DMS53 (cell line): ENCODE measurements at places on chromosomes 3 and 15.

GRCh38 chr3:55439657-55440056, 47.4 kb downstream of the WNT5A start:
- DNase-seq = no peak

DNA sequence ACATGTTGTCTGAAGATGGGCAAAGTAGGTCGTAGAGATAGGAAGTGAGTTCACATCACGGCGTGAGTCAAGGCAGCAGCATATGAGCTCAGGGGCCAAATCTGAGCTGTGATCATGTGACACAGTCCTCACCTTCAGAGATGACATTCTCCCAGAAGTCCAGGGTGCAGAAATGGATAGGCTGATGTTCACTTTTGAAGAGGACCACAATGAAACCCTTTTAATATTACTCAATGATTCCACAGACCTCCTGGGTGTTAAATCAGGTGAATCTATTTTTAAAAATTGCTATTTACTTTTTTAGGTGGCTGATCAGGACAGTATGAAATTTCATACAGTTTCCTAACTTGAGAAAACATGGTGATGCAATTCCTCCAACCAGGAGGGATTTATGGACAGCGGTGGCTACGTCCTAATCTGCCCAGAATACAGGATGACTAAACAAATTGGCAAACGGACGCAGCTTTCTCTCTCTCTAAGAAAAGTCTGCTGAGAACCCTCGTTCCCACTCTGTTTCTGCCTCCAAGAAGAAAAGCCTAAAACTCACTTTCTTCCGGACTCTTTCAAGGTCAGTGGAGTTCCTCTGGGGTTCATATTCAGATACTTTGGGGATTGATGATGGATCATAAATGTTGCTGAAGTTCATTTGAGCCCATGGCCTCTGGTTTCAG, 34.4 kb downstream of the B3GNT5 start:
- peak; percentile 22 for DNase-seq

GRCh38 chr15:42511007-42511391, 15.6 kb downstream of the SNAP23 start:
- DNase-seq = no peak

DNA sequence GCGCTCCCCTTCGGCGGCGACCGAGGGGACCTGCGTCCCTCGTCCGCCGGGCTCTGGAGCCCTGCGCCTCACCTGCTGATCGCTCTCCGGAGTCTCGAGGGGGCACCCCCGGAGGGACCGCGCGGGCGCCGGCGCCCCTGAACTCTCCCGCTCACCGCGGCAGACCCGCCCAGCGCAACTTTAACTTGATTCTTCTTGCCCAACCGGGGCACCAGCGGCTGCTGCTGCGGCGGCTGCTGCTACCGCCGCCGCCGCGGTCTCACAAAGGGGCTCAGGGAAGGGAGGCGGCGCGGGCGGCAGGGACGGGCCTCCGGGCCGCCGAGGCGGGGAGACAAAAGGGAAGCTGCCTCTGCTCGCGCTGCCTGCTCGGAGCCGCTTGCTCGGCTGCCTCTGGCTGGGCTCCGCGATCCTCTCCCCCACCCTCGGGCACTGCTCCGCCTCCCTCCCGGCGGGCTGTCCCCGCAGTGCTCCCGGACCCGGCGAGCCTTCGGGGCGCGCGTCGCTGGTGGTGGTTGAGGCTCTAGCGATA, at the start of gene PPM1L:
TSS of gene PPM1L (plus strand) at position 456 of the 529 bp plus-strand sequence.
- DNase-seq = peak; percentile 80

DNA sequence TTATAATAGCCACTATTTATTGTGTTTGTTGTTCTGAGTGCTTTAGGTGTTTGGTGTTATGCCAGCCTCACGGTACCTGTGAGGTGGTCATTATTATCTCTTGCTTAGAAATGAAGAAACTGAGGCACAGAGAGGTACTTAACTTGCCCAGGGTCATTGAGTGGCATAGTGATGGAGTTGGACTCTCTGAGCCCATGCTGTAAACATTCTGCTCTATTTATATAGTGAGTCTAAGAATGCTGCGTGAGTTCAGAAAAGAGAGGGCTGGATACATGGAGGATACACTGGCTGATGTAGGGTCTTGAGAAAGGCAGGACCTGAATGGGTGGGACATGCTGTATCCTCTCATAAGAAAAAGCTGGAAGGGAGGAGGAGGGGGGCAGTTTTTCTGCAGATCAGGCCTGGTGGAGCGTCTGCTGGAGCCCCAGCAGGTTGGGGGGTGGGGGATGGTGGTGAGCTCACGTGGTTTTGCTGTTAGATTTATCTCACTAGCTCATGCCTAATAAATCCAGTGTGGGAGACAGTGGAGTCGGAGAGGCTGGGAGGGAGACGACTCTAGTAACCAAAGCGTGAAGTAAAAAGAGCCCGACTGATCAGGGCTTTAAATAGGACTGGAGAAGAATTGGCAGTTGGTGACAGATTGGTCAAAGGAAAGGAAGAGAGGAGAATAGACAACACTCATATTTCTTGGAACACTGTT, 16.0 kb downstream of the MED12L start:
- DNase-seq = no peak

- DNase-seq = no peak
Observed at GRCh38 chr15:67249830-67250229, 4.6 kb downstream of the AAGAB start.

DNA sequence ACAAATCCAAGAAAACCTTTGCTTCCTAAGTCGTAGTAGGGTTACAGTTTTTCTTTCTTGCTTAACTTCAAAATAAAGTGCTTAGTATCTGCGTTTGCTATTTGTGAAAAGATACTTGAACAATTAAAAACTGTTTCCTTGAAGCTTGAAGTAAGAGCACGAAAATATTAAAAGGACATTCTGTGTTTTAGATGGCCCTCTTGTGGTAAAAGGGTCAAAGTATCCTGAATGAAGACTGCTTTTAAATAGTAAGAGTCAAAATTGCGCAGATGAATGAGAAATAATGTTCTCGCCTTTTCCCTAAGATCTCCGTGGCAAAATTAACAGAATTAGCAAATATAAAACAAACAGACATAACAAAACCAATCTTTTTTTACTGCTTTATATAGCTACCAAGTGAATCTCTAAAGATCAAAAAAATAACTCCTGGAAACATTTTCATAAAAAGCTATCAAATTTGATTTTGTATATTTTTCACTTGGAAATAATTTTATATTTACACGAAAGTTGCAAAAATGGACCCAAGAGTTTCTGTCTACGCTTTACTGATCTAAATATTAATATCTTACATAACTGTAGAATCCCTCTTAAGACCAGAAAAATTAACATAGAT, 175.4 kb downstream of the MBNL1 start:
- peak; percentile 65 for DNase-seq

DNA sequence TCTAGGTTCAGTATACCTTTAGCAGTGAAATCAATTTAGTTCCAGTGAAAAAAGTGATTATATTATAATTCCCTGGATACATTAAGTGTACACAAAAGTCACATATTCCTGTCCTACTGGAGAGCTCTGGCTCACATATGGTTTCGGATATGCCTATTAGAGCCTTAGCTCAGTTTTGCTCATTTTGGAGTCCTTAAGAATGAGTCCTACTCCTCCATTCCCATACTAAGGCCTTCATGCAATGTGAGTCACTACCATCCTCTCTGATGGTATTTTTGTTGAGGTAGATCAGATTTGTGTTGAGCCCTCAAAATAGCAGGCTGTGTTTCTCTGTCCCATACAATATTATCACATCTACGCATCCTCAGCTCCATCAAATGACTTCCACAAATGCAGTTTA, 294.2 kb upstream of the COL8A1 start:
- no peak for DNase-seq

DNA sequence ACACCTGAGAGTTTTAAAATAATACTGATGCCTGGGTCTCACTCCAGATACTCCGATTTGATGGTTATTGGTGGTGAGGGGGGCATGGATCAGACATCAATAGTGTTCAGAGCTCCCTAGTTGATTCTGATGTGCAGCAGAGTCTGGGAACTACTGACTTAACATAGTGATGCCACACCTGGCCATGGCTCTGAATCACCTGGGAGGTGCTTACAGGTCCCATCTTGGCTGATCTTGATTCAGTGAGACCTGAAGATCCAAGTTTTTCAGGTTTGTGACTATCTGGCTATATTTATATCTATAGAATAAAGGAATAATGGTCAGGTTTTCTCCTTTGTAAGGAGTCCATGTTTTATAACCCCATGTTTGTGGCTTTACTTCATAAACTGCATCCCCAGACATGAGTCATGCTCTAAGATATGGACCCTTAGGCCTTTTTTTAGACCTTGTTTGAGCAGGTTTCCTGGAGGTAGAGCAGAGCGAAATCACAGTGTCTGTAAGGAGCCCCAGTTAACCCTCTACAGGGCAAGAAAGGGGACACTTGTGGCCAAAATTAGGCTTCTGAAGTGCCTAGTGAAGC, 101.4 kb downstream of the LARS2 start:
- no peak for DNase-seq

DNA sequence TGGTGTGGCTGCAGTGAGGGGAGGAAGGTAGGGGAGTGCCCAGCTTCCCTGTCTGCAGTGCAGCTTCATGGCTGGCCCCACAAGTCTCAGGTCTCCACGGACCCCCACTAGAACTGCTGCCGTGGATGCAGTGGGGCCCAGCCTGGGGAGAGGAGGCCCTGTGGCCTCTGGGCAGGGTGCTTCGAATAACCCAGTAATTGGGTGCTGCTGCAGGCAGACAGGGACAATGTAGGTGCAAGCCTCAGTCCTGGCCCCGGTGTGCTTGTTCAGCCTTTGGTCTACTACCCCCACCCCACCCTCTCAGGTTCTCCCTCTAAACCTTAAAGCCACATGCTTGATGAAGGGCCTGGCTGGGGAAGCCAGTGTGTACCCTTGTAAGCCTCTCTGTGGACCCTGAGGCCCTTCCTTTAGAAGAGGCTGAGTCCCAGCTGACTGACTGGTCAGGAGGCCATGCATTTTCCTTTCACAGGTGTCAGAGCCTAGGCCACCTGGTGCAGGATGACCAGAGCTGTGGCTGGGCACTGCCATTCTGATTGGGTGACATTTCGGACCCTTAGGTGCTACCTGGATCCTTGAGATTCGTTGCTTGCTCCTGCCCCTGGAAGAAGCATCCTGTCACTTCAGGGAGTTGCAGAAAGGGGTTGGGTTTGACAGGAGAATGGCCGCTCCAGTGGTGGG, 21.1 kb upstream of the EXOG start:
- DNase-seq = no peak

DNA sequence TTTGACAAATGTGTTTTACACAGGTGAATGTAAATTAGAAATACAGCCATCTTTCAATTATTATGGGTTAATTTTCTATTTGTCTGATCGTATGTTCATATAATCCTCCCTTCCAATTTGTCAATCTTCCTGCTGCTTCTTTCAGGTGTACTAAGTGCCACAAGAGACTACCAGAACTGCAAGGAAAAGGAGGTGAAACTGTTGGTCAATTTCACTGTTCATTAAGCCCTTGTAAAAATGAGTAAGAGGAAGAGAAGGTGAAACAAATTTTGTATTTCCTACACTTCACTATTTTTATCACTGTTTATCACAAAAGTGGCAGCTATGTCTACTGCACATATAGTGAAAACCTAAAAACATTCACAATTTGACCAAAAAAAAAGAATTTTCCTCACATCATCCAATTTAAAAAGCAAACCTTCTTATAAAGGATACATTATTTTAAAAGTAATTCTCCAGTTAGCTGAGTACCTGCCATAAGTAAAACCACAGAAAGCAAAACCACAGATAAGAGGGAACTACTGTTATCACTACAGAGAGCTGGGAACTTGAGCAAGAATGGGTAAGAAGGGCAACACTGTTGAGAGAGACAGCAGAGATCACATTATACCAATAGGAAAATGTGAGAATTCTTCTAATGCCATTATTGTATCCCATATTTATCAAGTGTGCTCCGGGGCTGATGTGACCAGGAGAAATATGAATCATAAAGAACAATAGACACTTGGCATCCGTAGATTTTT, 163.0 kb downstream of the TBC1D5 start:
- DNase-seq = no peak

DNA sequence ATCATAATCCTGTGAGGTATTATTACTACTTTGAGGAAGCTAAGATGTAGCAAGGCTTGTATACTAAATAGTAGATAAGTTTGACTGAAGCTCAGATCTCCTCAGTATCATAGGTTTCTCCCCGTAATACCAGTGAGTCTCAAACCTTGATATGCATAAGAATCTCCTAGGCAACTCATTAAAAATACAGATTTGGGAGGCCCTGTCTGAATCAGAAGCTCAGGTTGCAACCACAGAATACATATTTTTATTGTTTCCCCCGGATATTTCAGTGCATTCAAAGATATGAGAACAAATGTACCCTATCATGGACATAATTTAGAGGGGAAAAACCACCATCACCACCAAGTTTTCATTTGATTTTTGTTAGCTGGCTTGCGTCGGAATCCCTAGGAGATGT, 242.1 kb upstream of the C2CD4B start:
- DNase-seq = no peak

DNA sequence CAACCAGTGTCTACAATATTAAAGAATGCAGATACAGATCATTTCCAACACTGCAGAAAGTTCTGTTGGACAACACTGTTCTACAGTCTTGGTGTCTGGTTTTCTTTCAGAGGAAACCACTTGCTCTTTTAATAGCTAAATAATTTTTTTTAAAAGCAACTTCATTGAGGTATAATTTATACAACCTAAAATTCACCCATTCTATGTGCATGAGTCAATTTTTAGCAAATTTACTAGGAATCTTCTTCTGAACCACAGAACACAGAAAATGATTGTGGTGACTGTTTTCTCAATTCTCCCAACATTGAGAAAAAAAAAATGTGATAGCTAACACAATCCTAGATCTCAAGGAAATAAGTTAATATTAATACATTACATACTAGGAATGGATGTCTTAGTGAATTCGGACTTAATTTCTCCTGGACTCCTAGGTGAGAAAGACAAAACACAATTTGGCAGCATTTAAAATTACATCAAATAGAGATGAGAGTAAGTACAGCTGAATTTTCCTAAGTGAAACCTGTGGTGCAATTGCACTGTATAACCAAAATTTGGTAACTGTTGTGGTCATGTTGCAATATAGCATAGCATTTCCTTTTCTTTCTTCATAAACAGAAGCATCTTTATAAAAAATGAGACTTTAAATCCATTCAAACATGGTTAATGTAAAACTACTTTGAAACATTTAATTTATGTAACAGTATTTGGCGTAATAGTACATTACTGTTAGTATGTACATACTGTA, 15.3 kb upstream of the PLCL2 start:
- no peak for DNase-seq

DNA sequence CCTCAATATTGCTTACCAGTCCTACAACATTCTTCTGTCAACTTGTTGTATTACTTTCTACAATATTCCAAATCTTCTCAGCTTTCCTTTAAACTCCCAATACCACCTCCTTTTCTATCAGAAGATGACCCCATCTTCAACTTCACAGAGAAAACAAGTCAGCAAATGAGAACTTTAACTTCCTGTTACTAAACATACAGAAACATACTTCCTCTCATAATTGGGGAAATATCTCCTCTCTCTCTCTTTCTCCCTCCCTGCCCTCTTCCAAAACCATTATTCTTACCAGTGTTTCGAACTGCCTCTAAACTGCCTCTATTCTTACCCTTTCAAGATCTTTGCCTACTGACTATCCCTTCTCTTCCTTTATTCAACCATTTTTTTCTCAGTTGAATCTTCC, 1.8 kb upstream of the SNAP23 start:
- DNase-seq = no peak
